ENCODE measurements at places on chromosomes 2 and 18.

- DNase-seq, result no peak
These were observed 22.5 kb downstream of the MAP3K2 start for GRCh38 chr2:127365211-127365643.

DNA sequence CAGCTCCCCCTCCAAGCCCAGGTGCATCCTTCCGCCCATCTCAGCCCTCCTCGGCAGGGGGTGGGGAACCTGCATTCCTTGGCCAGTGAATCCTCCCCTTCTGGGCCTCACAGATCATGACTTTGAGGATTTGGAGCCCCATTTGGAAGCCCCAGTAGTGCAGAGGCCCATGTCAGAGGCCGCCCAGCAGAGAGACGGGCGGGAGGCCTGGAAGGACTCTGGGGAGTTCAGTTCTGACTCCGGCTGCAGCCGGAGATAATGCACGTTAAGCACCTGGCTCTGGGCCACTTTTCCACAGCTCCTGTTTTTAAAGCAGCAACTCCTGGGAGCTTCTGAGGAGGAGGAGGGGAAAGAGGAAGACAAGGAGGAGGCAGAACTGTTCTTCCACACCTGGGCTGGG lies 14.9 kb downstream of the ATOH8 start:
- no peak for DNase-seq

GRCh38 chr18:35826477-35826876 lies 146.0 kb upstream of the RMP24 start:
- DNase-seq, result no peak

DNA sequence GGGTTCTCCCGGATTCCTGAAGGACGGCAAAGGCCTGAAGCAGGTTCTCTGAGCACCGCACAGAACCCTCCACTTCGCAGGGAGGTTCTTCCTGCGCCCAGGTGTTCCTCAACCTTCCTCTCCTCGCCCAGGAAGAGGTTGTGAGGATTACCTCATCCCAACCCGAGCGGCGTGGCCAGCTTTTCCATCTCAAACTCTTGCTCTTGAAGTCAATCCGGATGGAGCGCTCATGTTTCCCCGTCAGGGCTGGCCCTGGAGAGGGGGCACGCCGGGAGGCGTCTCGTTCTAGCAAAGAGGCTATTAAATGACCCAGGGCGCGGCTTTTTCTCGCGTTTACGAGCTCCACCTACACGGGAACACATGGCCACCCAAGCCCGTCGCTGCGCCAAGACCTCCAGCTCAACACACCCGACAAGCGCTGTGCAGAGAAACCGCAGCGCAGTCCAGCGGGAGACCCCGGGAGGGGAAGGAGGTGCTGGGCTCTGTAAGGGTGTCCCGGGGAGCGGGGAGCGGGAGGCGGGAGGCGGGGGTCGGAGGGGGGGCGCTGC lies 540 bp upstream of the RAB10 start:
- no peak for DNase-seq

DNA sequence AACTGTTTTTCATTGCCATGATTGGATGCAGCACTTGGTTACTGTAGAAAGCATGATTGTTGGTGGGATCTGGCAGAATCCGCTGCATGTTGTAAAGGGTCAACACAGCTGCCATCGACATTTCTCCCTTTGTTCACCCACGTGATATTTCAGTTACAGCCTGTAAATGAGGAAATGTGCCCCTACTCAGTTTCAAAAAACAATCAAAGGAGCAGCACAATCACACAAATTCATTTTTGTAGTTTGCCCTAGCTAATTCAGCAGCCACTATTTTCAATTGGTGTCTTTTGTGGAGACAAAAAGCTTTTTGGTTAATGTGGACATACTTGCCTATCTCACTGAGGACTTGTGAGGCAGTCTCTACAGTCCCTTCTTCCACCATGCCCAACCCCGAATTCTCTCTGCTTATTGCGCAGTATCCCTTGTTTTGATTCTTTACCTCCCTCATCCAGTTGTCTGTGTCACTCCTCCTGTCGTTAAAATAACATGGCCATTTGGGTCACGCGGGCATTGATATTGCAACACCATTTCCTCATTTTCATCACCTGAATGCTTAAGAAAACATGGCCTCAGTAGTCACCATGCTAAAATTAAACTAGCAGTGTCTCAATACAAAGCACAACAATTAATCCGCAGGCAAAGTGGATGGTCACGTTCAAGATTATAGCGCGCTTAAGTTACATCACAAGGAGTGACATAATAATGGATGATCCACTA lies 6.4 kb upstream of the PROC start:
- DNase-seq, result no peak

GRCh38 chr2:239606741-239607516 lies 206.1 kb upstream of the HDAC4 start:
- DNase-seq, result no peak

DNA sequence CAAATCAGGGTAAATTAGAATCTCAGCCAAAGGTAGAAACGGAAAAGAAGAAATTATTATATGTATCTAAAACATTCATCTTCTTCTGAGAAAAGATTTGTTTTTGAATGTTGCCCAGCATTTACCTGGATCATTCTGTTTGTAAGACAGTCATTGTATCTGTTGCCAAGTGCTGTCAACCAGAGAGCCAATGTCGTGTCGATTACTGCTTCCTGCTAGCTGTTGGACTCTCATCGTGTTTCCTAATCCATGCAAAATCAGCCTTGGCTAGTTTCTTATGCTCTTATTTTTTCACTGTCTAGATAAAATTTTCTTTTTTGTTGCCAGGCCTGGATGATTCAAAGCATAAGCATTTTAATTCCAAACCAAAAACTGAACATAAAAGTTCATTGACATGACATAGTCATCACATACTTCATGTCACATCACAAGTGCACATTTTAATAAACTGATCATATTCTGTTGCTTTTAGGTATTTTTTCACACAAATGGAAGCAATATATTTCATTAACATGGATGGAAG lies 202.3 kb downstream of the KCNH7 start:
- DNase-seq, result no peak

DNA sequence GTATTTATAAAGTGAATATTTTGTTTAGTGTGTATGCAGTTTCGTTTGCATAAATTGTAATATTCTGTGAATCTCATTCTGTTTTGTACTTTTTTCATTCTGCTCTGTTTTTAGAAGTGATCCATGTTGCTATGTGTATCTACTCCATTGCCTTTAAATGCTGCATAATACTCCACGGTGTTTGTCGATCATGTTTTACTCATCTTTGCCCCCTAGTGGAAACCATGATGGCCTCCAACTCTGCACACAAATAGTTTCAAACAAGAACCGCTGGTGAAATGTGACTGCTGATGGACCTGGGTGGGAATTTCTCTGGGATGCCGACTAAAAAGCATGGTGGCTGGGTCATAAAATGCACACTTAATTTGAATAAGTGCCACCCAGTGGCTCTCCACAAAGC lies 32.0 kb upstream of the SKOR2 start:
- no peak for DNase-seq

DNA sequence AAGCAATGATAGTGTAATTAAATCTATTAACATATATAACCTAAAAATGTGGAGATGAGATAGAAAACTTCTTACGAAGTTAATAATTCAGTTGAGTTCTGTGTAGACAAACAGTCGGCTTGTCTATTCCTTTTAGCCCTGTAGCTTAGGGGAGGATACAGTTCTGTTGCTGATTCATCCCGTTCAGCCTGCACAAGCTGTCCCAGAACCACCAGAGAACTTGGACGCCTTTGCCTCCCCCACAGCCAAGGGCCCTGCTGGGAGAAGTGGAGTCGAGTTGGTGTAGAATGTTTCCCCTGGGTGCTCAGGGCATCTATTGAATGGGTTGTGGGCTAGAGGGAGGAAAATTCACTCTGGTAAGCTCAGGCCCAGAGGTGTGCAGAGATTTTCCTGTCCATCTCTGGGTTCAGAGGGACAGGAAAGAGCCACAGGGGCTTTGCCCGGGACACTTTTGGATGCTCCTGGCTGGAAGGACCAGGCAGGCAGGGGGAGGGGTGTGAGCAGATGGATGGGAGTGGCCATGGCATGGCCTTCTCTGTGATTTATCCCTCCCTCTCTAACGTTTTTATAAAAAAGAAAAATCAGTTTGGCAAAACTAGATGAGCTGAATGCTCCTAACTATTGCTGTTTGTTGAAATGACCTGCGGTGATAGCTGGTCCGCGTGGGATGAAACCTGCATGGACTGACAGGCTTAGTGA lies 42.8 kb upstream of the GALR1 start:
- DNase-seq, result no peak

DNA sequence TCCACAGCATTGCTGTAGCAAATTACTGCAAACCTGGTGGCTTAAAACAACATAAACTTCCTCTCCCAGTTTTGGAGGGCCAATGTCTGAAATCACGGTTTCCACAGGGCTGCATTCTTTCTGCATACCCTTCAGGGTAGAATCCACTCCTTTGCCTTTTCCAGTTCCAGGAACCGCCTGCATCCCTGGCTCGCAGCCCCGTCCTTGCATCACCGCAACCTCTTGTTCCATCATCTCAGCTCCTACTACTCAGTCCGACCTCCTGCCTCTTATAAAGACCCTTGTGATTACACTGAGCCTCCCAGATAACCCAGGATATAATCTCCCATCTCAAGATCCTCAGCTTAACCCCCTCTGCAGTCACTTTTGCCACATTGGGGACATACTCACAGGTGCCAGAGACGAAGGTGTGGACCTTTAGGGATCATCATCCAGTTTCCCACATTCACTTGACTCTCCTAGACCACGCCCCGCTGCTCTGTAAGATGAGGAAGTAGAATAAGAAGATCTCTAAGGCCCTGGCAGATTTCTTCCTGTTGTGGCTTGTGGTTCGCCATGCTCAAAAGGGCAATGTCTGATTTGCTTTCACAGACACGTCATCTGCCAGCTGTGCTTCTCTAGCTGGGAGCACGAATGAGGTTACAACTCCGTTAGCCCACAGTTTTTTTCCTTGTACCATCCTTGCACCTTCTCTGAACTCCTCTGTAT lies 103.6 kb upstream of the AGAP1 start:
- DNase-seq, result no peak

Data from activated gamma-delta T cell (primary cell).